Activated T-helper 1 cell treated with anti-CD3 and anti-CD28 coated beads, Interleukin-12 subunit alpha, Interleukin-12 subunit beta, Interleukin-2, Interleukin-4 antibody, amounts not matched to agents 30 ng/mL and 10 ng/mL and 1 ng/mL, durations not matched to agents 14 hours and 24 hours and 36 hours (primary cell): ENCODE measurements at places on chromosomes 1 and 21.

GRCh38 chr1:205970486-205970885 is 27.2 kb upstream of the SLC26A9 start:
- DNase-seq, result no peak

- no peak for DNase-seq
Measured at GRCh38 chr1:13869172-13869797, 169.3 kb downstream of the PRDM2 start.

DNA sequence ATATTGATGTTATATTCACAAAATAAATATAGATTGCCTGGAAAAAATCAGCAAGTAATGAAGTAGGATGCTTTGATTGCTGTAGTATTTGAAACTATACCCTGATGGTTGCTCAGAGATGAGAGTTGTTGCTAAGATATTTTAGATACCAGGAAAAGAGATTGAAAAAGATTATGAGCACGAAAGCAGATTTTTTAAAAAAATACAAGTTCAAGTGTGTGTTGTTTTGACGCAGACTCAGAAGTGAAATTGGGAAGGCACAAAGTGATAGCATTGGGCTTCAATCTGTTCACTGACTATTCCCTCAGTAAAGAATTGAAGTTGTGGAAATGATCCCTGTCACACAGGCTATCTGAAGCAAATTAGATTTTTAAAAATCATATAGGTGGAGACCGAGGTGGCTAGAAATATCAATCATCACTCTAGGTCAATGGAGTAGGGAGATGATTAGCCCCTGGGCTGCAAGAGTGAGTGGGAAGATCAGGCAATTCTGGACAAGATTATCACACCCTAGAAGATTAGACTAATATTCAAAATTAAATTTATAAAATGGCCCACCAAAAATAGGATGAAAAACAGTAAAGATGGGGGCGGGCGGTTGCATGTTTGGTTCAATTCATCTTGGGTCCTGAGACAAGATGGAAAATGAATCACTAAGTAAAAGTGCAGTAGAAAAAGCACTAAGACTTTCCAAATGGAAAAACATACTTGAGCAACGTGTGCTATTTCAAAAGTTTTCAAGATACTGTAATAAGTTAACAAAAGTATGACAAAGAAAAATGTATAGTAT is 41.5 kb upstream of the LRRC8D start:
- no peak for DNase-seq

DNA sequence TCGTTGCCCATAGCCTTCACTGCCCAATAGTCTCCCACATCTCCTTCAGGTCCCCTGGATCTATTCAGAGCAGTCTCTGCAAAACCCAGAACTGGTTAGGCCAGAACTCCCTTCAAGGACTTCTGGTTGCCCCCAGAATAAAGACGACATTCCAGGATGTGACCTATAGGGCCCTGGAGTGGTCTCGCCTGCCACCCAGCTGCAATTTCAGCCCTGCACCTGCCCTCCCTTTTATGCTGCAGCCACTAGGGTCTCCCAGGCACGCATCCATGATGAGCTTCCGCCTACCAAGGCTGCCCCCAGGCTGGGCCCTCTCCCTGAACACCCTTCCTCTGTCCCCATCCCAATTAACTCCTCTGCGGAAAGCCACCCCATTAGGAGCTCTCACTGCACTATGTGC is 7.2 kb upstream of the TSPEAR start:
- no peak for DNase-seq

GRCh38 chr21:31204801-31205200 is 139.3 kb downstream of the TIAM1 start:
- DNase-seq, result no peak

- no peak for DNase-seq
Measured at GRCh38 chr1:169009666-169010065, 96.8 kb upstream of the ATP1B1 start.

DNA sequence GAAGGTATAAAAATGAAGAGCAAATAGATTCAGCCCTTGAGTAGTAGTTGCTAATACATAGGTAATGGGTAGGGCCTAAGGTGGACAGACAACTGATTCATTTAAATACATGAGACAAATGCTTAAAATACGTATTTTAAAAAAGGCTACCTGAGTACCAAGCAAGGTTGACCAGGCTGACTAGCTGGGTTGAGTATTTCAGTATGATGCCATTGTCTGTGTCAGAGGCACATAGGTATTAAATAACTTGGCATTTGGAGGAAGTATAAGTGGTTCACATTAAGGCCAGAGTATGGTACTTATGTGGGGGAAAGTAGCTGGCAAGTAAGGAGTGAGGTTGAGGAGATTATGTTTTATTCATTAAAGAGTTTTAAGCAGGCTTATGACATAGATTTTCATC is 19.4 kb downstream of the NEK7 start:
- DNase-seq, result no peak

DNA sequence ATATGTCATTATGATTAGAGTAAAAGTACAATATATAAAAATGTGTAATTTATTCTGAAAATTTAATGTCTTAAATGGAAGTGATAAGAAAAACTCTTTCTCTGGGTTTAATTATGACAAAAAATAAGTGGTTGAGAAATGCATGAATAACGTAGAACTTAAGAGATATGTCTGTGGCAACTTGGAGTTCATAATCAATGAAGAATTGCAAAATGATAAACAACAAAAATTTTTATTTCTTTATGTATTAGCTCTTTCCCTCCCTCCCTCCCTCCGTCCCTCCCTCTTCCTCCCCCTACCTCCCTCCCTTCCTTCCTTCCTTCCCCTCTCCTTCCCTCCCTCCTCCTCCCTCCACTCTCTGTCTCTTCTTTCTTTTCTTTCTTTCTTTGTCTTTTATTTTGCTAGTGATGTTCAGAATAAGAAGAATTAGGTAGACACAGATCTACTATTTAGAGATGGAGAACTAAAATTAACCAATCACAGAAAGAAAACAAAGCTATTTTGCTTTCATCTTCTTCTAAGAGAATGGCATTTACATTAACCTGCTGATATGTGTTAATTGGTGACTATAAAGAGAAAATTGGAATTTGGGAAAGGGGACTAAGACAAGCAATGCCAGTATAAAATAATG is 96.3 kb upstream of the PDC start:
- no peak for DNase-seq

- peak; percentile 25 for DNase-seq
Measured at GRCh38 chr1:43975249-43975961, 645 bp downstream of the ATP6V0B start.

- no peak for DNase-seq
Measured at GRCh38 chr1:233143241-233143640, 152.3 kb downstream of the PCNX2 start.

GRCh38 chr1:54623216-54624007 is at the start of gene FAM151A:
Gene FAM151A (minus strand): TSS chr1:54623525. CDS start chr1:54623395, 130 bp downstream.
- DNase-seq, result no peak

DNA sequence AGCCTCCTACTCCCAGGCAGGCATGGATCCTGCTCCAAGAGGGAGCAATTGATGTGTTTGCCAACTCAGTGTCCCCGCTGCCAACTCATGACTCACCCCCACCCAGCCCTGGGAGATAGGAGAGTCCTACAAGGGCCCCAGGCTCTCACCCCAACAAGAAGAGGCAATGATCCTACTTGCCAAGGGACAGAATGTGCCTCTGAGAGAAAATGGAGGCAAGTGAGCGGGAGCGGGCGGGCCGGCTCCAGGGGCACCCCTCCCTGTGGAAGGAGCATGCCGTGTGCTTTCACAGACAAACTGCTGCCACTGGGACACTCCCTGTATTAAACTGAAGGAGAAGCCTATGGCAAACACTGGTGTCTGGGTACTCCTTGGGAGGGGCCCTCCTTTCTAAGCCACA is 16.7 kb downstream of the PKP1 start:
- no peak for DNase-seq

DNA sequence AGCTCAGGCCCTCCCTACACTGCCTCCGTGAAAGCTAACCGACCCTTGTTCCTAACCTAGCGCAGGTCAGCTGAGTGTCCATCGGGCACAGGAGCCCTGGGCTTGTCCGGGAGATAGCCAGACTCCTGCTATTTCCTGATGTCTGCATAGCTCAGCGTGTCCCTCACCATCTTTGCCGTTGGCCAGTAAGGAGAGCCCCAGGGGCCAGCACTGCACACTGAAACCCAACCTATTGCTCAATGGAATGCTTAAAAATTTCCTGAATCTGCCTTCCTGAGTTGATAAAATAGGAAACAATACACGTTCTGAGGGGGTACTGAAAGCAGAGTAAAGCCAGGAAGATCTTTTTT is 2.2 kb downstream of the RUNX1 start:
- no peak for DNase-seq

DNA sequence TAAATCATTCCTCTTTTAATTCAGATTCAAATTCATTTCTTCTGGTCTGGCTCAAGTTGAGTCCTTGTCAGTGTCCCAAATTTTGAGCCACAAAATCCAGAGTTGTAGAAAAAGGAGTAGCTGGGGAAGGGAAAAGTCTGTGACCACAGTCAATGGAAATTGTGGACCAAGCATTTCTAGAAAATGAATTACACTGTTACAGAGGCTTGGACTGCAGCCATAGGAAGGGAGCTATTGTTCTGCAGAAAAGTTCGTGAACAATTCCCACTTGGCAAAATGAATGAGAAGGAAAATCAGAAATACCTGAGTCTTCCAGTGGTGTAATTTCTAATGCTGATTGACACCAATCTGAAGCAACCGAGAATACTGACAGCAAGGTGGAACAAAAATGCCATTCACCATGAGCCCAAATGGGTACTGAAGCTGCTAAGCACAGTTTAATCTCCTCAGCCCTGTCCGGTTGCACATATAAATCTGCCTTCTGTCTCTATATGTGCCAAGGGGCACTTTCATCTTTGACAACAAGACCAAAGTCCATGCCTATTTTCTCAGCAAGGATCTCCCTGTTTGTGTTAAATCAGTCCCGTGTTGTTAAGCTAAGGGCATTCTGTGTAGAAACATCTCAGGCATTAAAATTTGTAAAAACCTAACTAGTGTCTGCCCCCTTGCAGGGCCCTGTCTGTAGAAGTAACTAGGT is 51.3 kb downstream of the TEX35 start:
- DNase-seq, result no peak

DNA sequence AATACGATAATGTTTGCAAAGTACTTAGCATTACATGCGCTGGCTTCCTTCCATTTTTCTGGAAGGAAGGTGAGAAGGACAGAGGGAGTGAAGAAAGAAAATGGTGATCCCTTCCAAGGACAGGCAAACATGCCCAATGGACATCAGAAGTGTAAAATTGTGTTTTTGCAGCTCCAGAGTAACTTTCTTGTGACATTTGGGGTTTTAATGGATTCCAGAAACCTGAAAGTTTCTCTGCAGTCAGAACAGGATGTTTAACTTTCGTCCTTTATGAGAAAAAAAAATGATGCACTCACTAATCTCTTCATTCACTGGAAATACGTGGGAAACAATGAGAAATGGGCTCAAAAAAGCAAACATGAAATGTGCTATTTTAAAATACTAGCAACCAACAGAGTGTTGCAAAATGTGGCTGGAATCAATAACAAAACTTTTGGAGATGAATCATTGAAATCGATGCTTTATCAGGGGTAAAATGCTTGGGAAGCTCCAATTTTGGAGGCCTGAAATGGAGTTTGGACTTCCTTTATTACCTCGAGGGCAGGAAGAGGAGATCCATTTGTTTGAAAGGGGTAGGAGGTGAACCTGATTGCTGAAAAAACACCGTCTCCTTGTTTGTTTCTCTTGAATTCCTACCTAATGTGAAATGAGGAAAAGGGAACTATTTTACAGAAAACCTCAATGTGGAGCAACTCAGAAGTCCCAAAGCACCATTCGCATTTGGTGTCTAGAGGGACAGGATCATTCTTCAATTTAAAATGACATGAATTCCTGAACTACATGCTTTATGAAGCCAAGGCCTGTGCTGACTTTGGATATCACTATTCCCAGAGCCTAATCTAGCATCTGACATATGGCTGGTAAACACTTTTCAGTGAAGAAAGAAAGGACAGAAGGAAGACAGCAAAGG is 129.5 kb downstream of the TRABD2B start:
- no peak for DNase-seq

DNA sequence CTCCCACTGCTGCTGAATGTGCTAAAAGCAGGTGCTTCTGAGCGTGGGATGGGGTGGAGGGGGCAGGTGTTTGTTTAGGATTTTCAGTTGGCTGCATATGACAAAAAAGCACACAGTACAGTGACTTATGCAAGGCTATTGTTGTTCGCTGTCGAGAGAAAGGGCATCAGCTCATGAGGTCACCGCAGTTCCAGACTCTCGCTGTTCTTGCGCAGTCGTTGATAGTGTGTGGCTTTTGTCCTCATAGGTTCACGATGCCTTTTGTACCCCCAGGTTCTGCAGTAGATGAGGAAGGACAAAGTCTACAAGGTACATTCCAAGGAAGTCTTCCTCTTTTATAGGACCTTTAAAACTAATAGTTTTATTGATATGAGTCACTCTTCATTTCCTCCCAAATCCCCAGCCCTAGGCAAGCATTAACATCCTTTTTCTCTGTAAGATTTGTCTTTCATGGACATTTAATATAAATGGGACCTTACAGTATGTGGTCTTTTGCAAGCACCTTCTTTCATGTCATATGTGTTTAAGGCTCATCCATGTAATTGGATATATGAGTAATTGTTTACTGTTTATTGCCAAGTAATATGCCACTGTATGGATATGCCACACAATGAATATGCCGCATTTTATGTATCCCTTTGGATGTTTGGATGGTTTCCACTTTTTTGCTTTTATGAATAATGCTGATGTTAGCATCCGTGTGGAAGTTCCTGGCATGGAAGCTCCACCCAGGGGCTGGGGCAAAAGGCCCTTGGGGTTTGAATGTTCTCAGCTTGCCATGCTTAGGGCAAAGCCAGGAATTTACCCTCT is 14.5 kb upstream of the NLRP3 start:
- no peak for DNase-seq

DNA sequence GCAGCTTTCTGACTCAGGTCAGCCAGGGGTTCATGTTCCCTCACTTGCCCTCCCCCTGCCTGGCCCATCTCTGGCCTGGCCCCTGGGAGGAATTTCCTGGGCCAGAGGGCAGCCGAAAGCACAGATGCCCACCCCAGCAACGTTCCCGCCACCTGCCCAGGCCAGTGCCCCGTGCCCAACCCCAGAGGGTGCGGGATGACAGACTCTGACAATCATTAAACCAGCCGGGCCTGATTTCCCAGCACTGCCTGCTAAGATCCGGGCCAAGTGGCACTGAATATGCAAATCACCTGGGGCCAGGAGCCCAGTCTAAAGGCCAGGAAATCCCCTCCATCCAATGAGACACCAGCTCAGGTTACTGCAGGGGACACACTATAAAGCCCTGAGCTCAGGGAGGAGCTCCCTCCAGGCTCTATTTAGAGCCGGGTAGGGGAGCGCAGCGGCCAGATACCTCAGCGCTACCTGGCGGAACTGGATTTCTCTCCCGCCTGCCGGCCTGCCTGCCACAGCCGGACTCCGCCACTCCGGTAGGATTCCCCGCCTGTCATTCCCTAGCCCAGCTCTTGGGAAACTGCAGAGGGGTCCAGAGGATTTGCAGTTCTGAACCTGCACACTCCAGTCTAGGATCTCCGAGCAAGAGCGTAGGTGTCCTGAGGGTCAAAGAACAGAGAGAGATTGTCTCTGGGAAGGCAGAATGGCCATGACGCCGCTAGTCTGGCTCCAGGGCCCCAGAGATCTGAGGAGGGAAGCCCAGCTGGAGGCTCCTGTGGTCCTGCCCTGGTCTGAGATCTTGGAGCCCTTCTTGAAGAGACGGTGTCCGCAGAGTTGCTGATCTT is at the start of gene ELF3:
Gene ELF3, plus strand, starts transcription at position 408 of the 836 bp plus-strand sequence. CDS start 550 bp downstream, outside the sequence.
- DNase-seq, result no peak
